Umbilical cord (tissue), 2 donors: ENCODE measurements at places on chromosomes 12 and 14.
A peak's percentile ranks its signal among the peaks of the same experiment; 100 is the strongest.

DNA sequence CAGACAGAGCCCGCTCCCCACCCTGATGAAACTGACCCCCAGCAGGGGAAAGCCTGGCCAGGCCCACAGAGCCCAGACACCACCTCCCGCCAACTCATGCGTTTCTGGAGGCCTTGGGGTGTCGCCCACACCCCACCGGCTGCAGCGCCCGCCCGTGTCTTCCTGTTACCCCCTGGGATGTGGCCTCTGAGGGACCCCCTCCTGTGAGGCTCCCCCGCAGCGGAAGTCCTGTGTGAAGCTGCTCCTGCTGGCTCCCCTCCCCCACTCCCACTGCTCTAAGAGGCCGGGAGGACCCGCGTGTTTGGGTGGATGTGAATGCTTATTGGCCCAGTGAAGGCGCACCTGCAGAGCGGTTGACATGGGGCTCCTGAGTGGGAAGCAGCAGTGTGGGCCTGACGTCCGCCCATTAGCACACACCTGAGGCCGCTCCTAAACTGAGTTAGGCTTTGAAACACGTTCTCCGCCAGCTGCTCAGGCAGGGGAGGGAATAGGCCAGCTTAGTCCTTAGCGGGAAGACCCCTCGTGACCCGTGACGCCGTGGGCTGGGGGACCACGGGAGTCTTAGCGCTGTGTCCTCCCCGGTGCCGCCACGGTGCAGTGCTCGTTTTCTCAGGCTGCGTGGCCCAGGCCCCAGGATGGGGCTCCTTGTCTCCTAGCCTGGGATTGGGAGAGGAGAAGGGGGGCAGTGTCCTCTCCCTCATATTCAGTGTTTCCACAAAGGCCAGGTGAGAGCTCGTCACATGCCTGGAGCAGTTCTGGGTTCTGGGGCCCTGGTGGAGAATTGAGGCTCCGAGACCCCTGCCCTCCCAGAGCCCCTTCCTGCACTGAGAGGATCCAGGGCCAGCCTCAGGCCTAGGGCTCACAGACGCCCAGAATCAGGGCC is 323.4 kb upstream of the SFSWAP start:
- no peak for DNase-seq

GRCh38 chr12:43312991-43313505 is 239.0 kb downstream of the ADAMTS20 start:
- DNase-seq, result no peak

DNA sequence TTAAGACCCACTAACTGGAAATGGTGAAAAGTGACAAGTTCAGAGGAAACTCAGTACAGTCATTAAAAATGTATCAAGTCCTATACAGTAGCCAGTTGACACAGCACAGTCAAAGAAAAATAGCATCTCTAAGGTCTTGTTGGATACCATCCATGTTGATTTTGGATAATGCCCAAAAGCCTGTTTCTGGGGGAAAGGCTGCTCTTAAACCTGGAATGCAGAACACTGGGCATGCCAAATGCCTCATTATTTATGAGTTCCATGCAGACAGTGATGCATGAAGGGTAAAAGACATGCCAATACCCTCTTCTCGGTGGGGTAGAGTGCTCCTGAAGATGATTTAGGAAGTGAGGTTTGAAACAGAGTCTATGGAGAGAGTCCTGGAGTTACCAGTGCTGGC is 29.6 kb downstream of the KCNK13 start:
- DNase-seq, result peak; percentile 78

- DNase-seq, result peak; percentile 23
Observed at GRCh38 chr14:85342858-85343607, 186.9 kb upstream of the FLRT2 start.

DNA sequence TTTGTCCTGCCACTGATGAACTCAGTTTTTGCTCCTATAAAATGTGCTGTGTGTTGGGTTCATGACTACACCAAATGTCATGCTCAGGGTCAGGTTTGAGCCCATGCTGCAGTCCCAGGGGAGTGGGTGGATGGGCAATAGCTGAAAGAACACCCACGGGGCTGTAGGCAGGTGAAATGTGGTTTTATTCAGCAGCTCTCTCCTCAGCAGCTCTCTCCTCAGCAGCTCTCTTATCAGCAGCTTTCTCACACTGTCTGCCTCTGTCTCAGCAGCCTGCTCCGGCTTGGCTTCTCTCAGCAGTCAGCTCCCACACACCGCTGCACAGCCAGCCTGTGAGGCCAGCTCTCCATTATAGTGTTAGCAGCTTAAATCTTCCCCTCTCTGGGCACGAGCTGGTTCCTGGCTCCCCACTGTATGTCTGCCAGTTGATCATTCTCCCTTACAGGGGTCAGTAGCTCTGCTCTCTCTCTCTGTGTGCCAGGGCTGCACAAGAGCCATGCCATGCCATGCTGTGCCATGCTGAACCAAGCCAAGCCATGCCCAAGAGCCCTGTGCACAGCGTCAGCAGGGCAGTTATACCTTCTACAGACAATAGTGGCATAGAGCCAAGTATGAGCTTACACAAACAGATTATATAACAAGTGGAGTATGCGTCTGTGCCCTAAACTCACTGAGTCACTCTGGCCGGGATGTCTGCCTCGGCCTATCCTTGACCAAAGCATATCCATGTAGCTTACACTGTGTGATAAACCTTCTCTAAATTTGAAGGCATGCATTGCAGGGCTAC is 303.3 kb upstream of the TMPO start:
- no peak for DNase-seq

GRCh38 chr12:113197518-113198077 is 12.1 kb downstream of the RITA1 start:
- no peak for DNase-seq

GRCh38 chr12:645563-646071 is 17.6 kb downstream of the NINJ2 start:
- DNase-seq, result peak; percentile 93

DNA sequence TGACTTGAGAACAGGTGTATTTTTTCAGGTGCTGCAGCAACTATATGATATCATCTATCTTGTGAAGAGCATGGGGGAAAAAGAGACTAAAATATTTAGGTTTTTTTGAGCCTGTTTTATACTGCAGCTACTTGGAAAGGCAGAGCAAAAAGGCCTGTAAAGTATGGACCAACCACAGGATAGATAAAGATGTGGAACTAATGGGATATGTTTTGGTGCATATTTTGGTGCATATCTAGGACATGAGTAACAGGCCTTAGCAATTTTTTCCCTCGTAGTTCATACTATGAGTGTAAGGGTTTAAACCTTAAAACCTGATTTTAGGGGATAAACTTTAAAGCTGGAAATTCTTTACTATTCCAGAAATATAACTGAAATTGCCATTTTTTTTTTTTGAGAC is 6.0 kb upstream of the GTSF1 start:
- peak; percentile 73 for DNase-seq

- peak; percentile 1 for DNase-seq
Observed at GRCh38 chr12:110498984-110499706, 2.8 kb downstream of the VPS29 start.

- DNase-seq, result no peak
Observed at GRCh38 chr14:53971521-53971920, 14.9 kb upstream of the BMP4 start.

- DNase-seq, result no peak
Observed at GRCh38 chr12:51943346-51943745, 8.2 kb upstream of the ACVR1B start.

DNA sequence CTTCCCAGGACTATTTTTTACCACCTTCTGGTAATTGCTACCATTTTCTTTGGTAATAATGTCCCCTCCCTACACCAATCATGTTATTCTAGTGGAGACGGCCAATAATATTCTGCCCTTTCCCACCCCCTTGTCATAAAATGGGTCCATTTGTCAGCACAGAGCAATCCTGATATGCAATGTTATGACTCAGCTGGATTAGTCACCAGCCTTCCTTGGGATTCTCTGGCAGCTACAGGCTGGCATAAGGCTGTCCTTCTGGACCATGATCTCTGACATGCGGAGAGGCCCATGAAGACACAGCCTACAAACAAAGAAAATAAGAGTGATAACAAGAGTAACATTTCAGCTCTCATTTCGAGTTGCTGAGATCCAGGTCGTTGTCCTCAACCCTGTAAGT is 222.0 kb upstream of the CPNE8 start:
- peak; percentile 47 for DNase-seq

GRCh38 chr12:113203852-113204760 is 17.2 kb upstream of the TPCN1 start:
- no peak for DNase-seq

DNA sequence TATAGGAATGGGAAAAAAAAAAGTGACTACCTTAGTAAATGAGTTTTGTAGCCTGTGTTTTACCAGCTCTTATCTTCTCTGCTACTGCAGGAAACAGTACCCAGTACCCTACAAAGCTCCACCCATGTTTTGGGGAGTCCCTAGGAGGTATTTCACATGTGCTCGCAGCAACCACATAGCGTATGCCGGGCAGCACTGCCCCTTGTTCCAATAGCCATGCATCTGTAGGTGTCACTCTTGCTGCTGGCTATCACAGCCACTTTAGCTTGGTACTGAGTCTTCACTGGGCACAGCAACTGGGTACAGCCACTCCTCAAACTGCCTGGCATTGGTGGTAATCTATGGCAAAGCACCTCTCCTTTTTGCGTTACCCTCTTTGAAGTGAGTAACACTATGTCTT is 2.0 kb upstream of the MDM1 start:
- DNase-seq, result no peak

DNA sequence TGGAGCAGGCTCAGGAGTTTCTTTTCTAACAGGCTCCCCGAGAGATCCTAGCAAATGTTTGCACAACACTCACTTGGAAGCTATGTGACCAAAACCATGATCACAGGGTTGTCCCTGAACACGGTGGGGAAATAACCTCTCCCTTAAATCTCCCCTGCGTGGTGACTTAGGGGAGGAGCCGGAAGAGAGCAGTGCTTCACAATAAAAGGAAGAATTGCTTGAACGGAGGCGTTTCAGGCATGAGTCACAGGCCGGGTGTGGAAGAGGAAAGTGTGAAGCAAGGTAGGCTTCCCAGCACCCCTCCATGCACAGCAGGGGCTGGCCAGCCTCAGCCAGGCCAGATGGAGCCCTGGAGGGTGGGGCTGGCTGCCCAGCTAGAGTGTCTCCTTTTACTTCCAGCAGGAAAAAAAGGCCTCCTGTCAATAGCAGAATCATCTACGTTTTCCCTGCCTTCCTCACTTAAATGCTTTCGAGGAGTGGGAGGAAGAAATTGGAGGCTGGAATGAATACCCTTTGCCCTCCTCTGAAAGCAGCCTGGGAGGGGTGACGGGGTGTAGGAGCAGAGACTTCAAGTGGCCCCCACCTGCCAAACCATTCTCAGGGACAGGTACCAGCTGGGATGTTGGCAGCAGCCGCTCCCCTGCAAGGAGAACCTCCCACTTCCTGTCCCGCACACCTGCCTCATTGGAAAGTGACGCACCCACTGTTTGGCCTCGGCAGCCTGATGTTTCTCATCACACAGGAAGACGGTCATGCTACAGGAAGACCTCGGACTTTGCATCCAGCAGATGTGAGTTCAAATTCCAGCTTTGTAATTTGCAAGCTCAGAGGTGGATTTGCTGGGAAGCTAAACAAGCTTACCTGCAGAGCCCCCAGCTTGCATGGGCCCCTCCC is 30.1 kb upstream of the PPP2R5C start:
- DNase-seq, result peak; percentile 48

DNA sequence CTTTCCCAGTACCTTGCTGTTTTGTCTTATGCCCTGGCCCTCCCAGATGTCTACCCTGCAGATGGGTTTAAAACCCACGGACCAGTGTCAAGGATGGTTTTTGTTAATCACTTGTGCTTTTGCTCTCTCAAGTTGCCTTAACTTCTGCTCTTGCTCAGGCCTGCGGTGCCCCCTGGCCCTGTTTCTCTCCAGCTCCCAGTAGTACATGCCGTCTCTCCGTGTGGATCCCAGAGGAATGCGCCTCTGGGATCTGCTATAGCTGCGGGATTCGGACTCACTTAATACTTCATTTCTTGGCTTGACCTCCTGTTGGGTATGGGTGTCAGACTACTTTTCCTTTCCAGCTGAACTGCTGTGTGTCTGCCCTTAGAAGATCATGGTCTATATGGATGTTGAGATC is 14.5 kb downstream of the PLEKHG3 start:
- DNase-seq, result peak; percentile 58

- no peak for DNase-seq
Observed at GRCh38 chr14:104118006-104118844, 20.2 kb upstream of the KIF26A start.

DNA sequence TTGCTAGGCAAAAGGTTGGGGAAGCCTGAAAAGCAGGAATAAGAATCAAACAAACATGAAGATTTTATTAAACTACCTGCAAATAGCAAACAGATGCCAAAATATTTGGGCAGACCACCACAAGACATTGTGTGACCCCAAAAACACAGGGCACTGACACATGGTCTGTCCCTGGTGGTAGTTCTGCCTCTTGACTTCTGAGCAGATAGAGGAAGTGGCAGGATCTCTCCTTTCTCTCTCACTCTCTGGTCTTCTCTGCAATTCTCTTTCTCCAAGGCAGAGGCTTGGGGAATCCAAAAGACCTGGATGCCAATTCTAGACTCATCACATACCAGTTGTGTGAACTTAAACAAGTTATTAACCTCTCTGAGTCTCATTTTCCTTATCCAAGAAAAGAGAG is 4.3 kb upstream of the PTGDR start:
- DNase-seq, result no peak

DNA sequence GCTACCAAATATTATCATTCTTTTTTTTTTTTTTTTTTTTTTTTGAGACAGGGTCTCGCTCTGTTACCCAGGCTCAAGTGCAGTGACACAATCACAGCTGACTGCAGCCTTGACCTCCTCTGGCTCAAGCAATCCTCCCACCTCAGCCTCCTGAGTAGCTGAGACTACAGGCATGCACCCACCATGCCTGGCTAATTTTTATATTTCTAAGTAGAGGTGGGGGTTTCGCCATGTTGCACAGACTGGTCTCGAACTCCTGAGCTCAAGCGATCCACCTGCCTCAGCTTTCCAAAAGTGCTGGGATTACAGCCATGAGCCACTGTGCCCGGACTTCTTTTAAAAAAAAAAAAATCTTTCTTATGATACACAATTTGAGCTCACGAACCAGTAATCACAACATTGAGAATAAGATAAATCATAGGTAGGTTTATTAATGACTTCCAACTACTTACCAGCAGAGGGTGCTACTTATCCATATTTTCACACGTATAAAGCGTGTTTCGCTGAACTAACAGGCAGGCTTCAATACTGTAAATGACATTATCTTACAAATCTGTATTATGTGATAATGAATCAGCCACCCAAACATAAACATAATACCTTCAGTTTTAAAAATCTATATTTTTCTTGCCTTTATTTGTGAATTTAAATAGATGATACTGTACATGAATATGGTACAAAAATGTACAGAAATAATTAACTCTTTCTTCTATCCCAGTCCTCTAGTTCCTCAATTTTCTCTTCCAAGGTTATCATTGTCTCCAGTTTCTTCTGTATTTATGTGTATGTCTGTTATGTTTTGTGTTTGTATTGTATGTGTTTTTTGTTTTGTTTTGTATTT is 42.5 kb upstream of the BCAT1 start:
- DNase-seq, result peak; percentile 68

DNA sequence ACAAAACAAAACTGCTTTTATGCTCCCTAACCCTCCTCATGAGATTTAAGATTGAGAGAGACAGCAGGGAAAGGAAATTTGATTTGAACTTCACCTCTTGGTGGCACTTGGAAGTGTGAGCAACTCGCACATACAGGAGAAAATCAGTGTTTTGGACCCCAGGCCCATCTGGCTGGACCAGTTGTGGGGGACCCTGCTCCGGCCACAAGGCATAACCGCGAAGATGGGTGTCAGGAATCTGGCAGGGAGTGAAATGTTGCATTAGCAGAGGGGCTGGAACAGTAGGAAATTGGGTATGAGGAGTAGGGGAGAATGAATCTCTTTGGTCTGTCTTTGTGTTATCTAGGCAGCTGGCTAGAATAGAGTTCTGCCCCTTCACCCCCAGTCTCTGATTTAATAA is 1.2 kb downstream of the CIROP start:
- no peak for DNase-seq

GRCh38 chr14:85607651-85608081 is 77.7 kb downstream of the FLRT2 start:
- DNase-seq, result peak; percentile 27
